ENCODE measurements at places on chromosomes 1 and 21. TPM values are rescaled to one million over a fixed set of nuclear protein-coding genes. Genes with fewer than 3 reads are reported as not detected.
A peak's percentile ranks its signal among the peaks of the same experiment; 100 is the strongest.

GRCh38 chr1:98048751-98049325 lies 128.0 kb upstream of the DPYD start:
- no peak for ATAC-seq

Gene ERG
- total RNA-seq = 5.1 TPM

DNA sequence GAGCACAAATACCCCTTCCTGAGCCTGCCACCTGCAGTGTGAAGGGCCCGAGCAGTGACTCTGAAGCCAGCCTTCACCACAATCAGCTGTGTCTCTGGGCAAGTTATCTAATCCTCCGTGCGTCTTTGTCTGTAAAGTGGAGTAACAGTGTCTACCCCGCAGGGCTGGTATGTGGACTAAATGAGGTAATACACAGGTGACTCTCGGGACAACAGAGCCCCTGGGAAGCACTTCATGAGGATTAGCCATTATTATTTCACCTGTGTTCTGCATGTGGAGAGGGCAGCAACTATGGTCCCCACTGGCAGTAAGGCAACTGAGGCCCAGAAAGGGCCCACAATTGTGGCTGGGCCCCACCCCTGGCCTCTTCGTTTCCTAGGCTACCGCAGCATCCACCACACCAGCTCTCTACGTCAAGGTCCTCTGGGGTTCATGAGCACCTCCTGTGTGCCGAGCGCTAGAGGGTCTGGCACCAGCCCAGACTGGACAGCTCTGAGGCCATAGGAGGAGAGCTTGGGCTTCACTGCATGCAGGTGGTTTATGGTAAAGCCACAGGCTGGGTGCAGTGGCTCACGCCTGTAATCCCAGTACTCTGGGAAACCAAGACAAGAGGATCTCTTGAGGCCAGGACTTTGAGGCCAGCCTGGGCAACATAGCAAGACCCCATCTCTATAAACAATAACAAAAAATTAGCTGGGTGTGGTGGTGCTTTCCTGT lies 41.3 kb upstream of the LRP8 start:
- ATAC-seq = no peak

Gene CASQ1
- 0.28 TPM for total RNA-seq

GRCh38 chr1:204836856-204837255 lies 33.8 kb upstream of the NFASC start:
- ATAC-seq = no peak

- no peak for ATAC-seq
Observed at GRCh38 chr1:210394281-210394821, 65.6 kb downstream of the HHAT start.

GRCh38 chr1:33990281-33990680 lies 126.4 kb downstream of the HMGB4 start:
- no peak for ATAC-seq

- ATAC-seq = no peak
Observed at GRCh38 chr1:195804547-195804946, 803.7 kb downstream of the KCNT2 start.

GRCh38 chr21:45074818-45075595 lies 627 bp downstream of the ADARB1 start:
- peak; percentile 35 for ATAC-seq
